ENCODE measurements at places on chromosomes 3 and 15.
A peak's percentile ranks its signal among the peaks of the same experiment; 100 is the strongest.

DNA sequence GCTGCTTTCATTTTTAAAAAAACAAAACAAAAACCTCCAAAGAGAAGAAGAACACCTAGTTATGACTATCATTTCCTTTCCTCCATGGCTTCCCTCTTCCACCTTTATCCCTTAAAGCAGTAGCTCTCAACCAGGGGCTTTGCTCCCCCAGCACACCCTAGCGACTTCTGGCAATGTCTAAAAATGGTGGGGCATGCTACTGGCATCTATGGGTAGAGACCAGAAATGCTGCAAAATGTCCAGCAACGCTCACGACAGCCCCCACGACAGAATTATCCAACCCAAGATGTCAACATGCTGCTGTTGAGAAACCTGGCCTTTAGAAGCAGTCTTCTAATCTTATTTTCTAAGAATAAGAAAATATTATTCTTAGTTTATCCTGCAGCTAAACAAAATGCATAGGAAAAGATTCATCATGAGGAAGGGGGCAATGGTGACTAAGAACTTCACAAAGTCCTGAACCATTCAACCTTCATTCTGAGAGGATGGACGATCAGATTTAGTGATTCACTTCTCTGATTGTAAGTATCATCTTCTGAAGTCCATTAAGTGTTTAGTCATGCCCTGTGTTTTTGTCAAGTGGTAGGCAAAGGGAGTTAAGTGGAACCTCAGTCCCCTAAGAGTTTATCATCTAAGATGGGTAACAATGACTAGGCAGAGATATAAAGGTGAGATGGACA lies 81.7 kb downstream of the CCNL1 start:
- DNase-seq: peak; percentile 40

DNA sequence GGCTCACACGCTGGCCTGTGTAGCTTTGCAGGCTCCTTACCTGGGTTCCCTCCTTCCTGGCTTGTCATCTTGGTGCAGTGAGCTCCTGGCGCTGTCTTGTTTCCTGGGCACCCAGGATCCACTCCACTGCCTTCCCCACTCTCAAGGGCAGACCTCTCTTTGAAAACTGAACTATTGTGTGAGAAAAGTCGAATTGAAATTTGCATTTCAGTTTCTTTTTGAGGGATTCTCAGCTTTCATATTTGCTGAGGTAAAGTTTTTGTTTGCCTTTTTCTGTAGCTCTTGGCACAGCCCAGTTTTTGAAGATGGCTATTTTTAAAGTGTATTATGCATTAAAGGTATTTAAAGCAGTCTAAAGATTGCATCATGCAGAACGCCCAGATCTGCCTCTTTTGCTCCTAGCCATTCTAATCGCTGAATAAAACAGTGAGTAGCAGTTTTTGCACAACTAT lies 70.1 kb downstream of the CCK start:
- no peak for DNase-seq

GRCh38 chr3:169288553-169288952 lies 375.0 kb downstream of the MECOM start:
- DNase-seq: no peak

- no peak for DNase-seq
Measured at GRCh38 chr15:56249092-56249491, 5.4 kb upstream of the RFX7 start.

DNA sequence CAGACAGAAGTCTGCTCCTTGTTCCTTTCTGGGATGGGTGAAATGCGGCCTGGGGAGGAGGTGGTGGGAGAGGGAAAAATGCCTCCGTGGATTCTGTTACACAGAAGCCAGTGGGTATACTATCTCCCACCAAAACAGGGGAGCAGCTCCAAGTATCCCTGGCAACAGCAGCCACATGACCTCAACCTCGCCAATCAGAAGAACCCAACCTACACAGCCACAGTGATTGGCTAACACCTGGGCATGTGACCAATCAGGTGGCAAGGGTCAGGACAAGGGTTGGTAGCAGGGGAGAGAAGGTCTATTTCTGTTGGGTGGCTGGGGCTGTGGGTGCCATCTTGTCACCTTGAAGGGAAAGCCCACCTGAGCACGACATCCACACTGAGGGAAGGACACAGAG lies 9.1 kb upstream of the ACAD9 start:
- DNase-seq: no peak

GRCh38 chr15:83248151-83249029 lies 36.1 kb downstream of the BNC1 start:
- peak; percentile 51 for DNase-seq

DNA sequence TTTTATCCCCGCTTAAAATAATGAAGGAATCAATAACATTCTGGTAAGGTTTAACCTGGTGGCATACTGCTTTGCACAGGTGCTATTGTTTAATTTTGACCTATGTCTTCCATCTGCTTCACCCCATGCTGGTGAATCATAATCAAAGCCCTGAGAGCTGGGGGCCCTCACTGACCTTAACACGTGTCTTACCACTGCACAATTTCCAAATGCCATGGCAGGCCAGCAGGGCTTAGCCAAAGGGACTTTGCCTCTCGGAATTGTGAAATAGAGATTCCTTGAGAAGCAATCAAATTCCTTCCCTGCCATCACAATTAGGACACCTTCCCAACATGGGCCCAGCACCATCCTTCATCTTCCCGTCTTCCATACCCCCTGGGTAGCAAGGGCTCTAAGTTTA lies 242.6 kb upstream of the THBS1 start:
- no peak for DNase-seq

GRCh38 chr3:139982404-139982803 lies 47.4 kb downstream of the CLSTN2 start:
- no peak for DNase-seq

- DNase-seq: no peak
Measured at GRCh38 chr15:71802770-71803169, 7.6 kb upstream of the NR2E3 start.

DNA sequence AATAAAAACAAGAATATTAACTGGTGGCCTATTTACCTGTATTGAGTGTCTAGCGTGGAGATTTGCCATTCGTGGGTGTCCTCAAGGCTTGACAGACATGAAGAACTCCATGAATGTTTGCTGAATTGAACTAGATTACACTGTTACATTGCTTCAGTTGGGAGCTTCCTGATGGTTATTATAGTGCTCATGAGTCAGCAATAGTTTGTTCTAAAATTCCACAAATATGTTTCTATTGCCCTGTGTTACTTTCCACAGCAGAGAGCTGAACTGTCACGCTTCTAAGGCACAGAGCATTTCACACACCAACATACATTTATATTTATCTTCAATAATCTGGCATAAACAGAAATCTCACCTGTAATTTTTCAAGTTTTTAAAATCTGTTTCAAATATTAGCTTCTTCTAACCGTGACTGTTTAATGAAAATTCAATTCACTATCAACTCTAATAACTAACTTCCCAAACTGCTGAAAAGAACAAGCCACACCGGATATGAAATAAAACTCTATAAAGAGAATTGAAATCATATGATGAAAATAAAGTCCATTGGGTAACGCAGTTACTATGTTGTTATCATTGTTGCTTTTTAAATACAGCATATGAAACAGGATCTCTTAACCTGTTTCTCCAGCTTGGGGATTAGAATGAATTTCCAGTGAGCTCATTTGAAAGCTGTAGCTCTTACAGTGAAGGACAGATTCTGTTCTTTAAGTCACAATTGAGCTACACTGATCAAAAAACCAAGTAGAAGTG lies 61.2 kb upstream of the MCF2L2 start:
- DNase-seq: no peak

- DNase-seq: no peak
Measured at GRCh38 chr3:171991166-171991565, 48.2 kb upstream of the FNDC3B start.

DNA sequence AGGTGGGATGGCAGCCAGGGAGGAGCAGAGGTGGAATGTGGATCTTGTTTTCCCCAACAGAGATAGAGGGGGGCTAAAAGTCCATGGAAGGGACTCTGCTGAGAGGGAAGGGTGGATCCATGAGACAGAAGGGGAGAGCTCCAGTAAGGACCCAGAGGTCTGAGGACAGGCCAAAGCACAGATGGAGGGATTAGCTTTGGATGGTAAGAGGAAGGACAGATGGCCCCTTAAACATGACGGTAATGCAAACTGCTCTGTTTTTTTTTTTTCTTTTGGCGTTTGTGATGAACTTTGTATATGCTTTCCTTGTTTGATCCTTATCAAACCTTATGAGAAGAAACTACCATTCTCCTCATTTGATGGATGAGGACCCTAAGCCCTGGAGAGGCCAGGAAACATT lies 96.2 kb downstream of the IGF1R start:
- DNase-seq: no peak

- no peak for DNase-seq
Measured at GRCh38 chr3:121443456-121443855, 102.3 kb downstream of the POLQ start.

- DNase-seq: no peak
Measured at GRCh38 chr3:86837871-86838270, 153.1 kb downstream of the VGLL3 start.

DNA sequence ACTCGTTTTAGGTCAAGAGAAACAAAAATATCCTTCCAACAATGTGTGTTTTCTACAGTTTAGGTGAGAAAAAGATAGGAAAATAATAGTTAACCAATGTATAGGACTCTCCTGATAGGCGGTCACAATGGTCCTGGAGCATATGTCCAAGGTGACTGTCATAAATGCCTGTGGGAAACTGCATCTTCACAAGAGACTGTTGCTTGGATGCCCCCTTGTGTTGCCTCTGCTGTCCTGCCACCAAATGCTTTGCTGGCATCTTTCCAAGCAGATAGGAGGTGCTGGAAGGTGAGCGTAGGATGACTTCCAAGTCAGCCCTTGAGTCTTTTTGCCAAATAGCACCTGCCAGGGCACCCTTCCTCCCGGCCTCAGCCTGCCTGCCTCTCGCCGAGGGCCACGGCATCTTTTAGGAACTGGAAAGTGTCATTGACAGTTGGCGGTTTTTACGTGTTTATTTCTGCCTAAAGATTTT lies 24.1 kb upstream of the SACM1L start:
- DNase-seq: peak; percentile 47

DNA sequence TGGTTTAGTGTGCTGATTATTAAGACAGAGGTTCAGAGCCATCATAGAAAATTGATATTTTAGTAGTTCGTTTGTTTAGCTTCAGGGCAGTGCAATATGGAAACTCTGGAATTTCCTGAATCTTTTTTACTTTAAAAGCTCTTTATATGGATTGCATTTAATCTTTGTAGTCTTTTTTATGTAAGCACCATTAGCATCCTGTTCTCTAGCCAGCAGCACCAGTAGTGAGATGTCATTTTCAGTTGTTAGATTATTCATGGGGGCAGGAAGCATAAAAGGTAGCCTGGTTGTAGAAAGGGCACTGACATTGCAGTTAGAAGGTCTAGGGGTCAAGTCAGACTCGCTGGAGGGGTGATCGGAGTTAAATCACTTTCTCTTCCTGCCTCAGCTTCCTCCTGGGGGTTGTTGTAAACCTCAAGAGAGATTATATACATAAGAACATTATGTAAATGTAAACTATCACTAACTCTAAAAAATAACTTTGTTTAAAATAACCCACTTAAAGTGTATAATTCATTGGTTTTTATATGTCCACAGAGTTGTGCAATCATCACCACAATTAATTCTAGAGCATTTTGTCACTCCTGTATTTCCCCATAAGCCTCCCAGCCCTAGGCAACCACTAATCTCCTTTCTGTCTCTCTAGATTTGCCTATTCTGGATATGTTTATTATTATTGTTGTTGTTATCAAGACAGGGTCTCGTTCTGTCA lies 31.4 kb upstream of the ITPKA start:
- no peak for DNase-seq

- no peak for DNase-seq
Measured at GRCh38 chr3:72756900-72757299, 91.3 kb downstream of the SHQ1 start.

DNA sequence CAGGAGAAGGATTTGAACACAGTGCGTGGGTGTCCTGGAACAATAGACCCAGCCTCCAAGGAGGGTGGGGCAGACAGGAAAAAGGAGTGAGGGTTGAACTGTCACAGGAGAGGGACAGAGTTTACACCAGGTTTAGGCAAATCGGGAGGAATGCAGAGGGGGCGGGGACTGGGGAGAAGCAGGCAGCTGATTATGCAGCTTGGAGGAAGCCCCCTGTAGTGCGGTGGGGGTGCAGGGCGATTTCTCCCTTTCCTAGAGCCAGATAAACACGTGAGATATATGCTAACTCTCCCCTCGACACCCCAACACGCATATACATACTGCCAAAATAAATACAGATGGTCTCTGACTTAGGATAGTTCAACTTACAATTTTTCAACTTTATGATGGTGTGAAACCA lies 108.6 kb upstream of the PRR20G start:
- DNase-seq: no peak

DNA sequence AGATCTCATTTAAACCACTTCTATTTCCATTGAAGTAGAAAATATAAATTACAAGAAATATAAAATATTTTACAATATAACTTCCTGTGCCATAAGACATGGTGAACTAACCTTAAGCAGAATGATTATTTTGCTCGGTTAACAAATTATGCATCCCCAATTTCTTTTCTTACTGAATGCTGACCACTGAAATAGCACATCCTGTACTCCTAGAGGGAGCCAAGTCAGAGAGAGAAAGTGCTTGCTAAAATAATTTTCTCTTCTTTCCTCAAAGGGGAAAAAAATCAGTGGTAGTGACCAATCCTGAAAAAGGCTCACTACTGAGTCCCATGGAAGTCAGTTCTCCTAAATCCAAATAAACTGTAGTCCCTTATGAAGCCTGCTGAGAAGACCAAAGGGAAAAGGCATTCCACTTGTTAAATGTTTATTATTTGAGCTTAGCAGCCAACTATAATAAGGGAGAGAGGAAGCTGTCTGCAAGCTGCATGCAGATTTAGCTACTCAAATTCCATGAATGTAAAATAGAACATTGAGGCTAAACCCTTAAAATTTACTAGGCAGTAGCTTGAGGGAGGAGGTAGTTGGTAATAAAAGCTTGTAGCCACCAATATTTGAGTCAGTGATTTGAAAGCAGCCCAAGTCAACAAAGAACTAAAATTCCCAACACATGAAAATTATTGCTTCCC lies 33.1 kb downstream of the CEP152 start:
- no peak for DNase-seq

- DNase-seq: no peak
Measured at GRCh38 chr15:29024662-29025061, 138.9 kb downstream of the APBA2 start.

DNA sequence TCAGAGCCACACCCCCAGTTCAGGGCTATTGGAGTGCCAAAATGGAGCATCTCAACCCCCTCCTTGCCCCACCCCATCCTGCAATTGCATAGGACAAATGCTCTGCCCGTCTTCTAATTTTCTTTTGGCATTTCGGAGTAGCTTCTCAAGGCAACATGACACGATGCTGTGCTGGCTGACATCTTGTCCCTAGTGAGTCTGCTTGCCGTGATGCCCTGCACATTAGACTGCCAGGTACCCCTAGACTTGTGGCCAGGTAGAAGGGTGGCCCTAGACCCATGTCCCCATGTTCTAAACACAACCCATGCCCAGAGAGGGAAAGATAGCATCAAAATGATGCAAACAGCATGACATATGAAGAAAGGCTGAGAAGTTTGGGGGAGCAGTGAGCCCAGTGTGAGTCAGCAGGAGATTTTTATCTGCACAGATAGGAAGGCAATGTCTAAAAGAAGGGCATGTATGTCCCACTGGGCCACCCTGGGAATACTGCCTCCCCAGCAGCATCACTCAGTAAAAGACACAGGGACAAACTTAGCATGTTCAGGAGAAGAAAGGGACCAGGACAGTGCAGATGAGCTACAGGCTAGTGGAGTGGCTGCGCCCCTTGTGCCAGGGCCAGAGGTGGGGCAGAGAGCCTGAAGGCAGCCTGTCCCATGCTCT lies 36.8 kb downstream of the CA12 start:
- peak; percentile 8 for DNase-seq

- no peak for DNase-seq
Measured at GRCh38 chr15:72306211-72306785, 13.7 kb downstream of the CELF6 start.
